ENCODE measurements at places on chromosomes 5 and 9.

GRCh38 chr5:174235221-174236011 lies 189.9 kb downstream of the NSG2 start:
- no peak for DNase-seq

- DNase-seq: no peak
These were observed 161.5 kb downstream of the ENTREP1 start for GRCh38 chr9:69486498-69486897.

DNA sequence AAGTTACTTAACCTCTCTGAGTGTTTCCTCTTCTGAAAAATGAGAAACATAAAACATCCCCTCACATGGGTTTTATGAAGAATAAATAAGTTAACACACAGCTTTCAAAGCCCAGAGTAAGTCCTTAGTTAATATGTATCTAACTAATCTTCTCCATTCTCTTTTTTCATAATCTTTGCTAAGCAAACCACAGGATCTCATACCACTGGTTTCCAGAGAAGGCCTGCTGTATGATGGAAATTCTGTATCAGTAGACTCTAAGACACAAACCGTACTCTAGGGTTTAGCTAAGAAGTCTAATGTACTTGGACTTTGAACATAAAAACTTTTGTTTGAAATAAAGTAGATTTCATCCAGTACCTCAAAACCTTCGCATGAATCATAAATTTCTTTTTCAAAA lies 307.9 kb downstream of the SPOCK1 start:
- DNase-seq: no peak

GRCh38 chr5:10355071-10355889 lies 1.8 kb downstream of the MARCHF6 start:
- DNase-seq: no peak

GRCh38 chr5:45334939-45335338 lies 361.2 kb downstream of the HCN1 start:
- DNase-seq: no peak

- no peak for DNase-seq
These were observed 162.4 kb upstream of the ZNF608 start for GRCh38 chr5:124908581-124909451.

DNA sequence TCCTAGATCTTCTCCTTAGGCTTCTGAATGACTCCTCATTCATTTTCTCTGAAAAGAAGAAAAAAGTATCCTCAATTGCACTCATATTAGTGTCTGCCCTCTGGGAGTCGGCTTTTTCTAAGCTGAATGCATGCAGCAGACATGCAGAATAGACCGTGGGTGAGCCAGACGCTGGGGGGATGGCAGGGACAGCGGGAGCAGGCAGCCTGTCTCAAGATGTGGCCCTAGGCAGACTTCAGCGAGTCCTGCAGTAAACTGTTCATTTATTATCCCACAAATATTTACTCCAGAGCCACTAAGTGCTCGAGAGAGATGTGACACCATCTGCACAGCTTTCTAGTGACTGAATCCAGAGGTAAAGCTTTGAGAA lies 164.9 kb upstream of the RAI14 start:
- no peak for DNase-seq

- no peak for DNase-seq
These were observed 1669.3 kb upstream of the CDH9 start for GRCh38 chr5:28707706-28708105.

GRCh38 chr9:127132921-127133647 lies 10.6 kb upstream of the ANGPTL2 start:
- DNase-seq: no peak

DNA sequence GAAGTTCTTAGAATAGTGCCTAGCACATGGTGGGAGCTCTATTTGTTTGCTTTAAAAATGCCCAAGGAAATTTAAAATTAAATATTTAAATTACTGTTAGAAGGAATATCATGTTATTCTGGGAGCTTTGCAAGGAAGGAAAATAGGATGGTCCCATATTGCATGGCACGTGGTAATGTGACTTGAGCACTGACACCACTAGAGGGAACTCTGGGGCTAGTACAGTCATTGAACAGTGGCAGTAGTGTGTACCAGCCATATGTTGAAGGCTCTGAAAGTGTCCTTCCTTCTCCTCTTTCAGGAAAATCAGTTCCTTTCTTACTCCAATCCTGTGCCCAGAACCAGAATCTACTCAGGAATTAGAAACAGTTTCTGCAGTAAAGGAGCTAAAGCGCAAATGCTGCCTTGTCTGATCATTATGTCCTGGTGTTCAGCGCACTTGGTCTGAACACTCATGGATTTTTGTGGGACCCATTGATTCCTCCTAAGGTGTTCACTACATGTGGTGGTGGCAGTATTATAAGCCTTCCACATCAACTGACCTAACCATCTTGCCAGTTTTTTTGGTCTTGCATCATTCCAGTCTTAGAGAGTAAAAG lies 54.1 kb downstream of the GDA start:
- no peak for DNase-seq

- DNase-seq: peak; percentile 79
These were observed 67.1 kb downstream of the ALDH7A1 start for GRCh38 chr5:126527892-126528291.

DNA sequence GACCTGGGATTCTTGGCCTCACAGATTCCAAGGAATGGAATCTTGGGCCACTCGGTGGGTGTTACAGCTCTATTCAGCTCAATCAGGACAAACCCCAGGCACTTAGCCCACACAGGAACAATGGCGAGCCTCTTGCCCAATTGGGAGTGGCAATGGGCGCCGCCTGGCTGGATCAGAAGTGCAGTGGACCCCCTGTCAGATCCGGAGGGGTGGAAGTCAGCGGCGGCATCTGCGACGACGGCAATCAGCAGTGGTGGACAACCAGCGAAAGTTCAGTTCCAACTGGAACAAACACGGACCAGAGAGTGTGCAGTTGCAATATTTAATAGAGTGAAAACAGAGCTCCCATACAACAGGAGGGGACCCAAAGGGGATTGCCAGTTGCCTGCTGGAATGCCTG lies 378.3 kb downstream of the CDH9 start:
- DNase-seq: no peak

DNA sequence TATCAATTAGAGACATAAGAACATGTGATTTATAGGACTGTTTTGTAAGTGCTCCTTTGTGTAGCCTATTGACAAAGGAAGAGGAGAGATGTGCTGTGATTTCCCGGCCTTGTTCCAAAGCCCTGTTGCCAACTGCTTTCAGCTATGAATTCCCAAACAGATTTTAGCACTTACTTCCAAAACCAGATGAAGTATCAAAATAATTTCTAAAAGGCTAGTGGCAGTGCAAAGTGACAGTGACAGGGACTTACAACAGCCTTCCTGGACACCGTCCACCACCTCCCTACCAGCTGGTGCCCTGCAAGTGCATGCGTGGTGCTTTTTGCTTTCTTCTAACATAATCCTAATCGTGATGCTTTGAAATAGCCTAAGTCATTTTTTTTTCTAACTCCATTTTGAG lies 254.1 kb upstream of the ACTBL2 start:
- no peak for DNase-seq

GRCh38 chr5:166117072-166118066 lies 2174.1 kb upstream of the WWC1 start:
- no peak for DNase-seq

DNA sequence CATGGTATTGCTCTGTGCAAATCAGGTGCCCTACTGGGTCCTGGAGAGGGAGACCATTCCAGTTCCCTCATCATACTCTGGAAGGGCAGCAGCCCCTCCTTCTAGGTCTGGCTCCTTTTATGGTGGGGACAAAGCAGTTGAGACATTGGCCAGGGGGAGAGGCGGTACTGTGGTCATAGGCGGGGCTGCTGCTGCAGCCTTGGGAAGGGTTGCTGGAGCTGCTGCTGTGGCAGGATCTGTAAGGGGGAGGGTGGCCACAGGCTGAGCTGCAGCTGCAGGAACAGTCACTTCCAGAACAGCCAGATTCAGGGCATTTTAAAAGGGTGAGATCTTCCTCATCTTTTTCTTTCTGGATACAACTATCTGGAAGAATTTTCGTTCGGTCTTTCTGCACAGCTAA lies 233.0 kb upstream of the SGCD start:
- no peak for DNase-seq

- DNase-seq: no peak
These were observed 102.2 kb downstream of the MEF2C start for GRCh38 chr5:88780736-88781135.

DNA sequence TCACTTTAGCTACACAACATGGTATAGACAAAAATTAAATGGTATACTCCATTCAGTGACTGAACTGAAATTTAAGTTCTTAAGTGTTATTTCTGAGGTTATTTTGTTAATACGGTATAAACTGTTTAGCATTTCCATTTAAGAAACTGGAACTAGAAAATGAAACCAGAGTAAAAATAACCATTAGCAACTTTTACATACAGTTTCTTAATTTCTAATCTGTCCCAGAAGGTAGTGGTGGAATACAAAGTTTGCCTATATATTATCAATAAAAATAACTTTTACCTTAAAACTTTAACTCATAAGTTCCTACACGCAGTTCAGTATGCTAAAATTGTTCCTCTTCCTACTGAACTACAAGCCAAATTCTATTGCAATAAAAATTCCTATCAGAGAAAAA lies 10.3 kb downstream of the GOLPH3 start:
- DNase-seq: no peak

GRCh38 chr5:145345511-145346287 lies 489.4 kb downstream of the PRELID2 start:
- no peak for DNase-seq

DNA sequence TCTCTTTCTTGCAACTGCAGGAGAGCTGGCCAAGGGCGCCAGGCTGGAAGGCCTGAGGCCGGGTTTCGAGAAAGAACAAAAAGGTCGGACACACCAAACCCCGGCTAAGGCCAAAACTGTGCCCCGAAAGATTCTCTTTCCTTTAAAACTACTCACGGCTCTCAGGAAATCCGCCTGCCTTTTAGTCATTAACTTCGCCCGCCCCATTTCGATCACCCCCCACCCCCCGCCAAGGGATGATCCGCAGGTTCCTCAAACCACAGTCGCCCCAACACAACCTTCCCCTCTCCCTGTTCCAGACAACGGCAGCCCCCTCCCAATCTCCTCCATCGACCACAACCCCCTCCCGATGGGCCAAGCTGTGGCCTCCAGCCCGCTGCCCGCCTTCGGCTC lies 536 bp downstream of the FEM1C start:
- DNase-seq: no peak

- no peak for DNase-seq
These were observed 31.1 kb downstream of the PAEP start for GRCh38 chr9:135592625-135593024.

DNA sequence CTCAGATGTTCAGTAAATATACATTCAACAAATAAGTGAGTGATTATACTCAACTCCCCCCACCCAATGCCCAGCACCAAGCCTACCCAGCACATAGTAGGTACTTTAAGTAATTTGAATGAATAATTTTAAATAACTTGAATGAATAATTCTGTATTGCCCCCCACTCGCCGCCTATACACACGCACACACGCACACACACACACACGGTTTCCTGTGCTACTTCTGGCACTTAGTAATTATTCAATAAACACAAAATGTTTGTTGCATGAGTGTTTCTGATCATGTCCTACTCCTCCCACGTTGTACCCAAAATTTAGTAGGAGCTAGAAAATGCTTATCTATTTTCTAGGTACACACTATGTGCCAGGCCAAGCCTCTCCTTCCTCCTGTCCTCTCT lies 16.2 kb downstream of the PCDH12 start:
- no peak for DNase-seq
